Stimulated activated CD4-positive, alpha-beta T cell treated with anti-CD3 and anti-CD28 coated beads, Interleukin-12 subunit alpha, Interleukin-12 subunit beta, amount 100 ng/mL, for 48 hours (primary cell): ENCODE measurements at places on chromosomes 2 and 18.

- DNase-seq = no peak
Observed at GRCh38 chr2:165471349-165471950, 2.0 kb downstream of the CSRNP3 start.

DNA sequence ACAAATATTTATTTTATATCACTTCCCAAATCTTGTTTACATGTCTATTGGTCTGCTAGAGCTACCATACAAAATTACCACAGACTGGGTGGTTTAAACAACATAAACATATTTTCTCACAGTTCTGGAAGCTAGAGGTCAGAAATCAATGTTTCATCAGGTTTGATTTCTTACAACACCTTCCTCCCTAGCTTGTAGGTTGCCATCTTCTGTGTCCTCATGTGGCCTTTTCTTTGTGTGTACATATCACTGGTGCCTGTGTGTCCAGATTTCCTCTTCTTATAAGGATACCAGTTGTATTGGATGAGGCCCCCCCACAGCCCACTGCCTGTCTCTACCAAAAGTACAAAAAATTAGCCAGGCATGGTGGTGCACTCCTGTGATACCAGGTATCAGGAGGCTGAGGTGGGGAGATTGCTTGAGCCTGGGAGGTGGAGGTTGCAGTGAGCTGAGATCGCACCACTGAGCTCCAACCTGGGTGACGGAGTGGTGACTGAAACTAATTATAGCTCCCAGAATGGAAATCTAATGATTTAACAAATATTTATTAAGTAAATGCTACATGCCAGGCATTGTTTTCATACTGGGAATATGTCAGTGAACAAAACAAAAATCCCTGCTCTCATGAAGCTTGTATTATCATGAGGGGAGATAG lies 13.6 kb downstream of the EML4 start:
- no peak for DNase-seq

DNA sequence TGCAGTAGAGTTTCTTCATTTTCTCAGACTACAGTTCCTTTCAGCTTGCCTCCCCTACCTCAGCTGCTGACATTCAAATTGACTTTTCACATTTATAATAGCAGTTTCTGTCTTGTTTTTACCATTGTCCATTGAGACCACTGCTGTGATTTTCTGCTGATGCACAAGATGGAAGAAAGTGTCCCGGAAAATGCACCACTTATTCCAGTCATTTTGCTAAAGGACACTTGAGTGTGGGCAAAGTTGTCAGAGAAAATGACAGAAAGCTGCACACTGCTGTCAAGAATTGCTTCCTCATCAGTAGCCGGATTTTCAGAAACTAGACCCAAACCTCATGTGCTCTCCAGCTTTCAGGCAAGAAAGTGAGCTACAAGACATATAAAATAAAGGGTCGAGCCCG lies 546.2 kb upstream of the SETBP1 start:
- DNase-seq = no peak

DNA sequence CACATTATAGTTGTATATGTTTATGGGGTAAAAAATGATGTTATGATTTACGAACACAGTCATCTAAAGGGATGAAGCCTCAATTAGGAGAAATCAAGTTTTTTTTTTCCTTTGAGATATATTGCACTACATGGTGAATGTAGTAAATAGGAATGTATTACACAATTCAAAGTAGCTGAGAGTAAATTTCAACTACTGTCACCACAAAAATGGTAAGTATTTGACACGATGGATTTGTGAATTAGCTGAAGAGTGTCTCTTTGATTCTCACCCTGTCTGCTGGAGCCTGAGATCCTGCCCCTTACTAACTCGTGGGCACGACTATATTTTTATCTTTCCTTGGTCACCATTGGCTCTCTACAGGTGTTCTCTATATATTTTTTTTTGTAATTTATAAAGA lies 540.4 kb upstream of the DSEL start:
- DNase-seq = no peak

GRCh38 chr2:98891591-98891990 lies 44.4 kb downstream of the CRACDL start:
- no peak for DNase-seq

DNA sequence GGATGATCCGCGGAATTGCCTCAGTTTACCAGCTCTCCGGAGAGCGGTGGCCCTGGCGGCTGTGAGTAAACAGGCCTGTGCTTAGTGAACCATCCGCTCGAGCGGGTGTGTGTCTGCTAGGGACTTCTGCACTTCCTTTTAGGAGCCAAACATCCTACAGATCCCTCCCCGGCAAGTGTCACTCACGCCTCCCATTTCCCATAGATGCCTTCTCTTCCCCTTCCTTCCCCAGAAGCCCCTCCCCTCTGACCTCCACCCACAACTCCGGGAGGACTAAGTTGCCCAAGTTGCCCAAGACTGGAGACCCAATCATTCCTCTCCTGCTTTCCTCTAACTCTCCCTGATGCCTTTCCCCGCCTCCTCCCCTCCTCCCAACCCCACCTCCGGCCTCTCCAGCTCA lies 2.9 kb downstream of the C1QL2 start:
- DNase-seq = no peak

DNA sequence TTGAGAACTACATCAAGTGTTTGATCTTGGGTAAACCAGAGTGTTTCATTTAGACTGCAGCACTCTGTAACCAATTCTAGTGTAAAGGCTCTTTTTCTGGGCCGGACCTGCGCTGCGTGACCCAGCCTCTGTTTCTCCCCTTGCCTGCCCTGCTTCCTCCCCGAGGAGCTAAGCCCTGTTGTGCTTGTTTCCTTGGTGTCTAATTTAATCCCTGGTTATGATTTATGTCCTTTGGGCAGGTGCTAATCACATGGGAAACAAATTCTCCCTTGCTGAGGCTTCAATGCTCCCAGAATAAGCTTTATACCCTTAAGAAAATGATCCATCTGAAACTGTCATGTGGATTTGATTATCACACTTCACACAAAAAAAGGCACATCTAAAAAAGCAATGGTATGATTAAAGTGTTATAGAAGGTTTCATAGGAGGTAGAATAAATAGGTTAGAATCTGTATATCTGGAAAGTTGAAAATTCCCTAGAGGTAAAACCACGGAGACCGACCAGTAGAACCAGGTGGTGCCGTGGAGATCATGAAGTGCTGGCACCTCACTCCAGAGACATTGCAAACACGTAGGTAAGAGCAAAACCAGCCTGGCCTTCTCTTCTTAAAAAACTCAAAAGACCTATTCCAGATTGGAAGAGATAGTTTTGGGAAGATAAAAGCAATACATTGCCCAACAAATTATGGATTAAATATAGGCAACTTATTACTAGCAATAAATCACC lies 31.0 kb upstream of the SLC9A2 start:
- no peak for DNase-seq

DNA sequence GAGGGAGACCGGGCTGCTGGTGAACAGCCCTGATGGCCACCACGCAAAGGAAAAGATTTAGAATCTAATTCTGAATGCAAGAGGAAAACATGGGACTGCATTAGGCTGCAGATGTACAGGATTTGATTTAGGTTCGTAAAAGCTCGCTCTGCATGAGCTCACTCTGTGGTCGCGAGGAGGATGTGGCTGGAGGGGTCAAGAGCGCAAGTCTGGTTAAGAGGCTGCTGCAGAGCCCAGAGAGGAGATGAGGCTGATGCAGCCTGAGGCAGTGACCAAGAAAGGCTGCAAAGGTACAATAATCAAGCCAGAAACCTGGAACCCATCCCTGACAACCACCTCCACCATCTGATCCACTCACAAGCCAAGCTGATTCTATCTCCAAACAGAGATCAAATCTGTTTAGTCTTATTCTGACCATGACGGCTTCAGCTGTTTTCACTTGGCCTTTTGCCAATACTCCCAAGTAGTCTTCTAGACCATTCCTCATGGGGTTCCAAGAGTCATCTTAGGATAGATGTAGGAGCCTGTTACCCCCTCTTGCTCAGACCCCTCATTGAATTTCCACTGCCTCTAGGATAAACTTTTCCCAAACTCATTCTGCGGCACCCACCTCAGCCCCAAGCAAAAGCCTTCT lies 58.9 kb upstream of the ARL4C start:
- DNase-seq = no peak

GRCh38 chr2:10774394-10774793 lies 38.2 kb downstream of the PDIA6 start:
- no peak for DNase-seq

DNA sequence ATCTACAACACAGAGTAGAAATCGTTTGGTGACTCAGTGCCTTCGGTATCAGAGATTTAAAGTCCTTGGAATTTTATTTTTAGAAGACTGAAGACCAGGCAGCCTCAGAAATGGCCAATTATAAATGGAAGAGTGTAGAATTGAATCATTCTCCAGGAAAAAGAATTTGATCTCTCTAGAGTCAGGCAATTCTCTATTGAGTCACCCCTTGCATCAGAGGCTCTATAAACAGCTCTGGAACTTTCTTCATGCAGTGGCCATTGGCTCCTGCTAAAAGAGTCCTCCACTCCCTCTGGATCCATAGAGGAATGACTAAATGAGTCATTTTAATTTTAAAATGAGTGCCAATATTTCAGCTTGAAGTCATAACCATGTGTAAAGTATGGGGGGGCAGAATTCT lies 816.2 kb downstream of the TDRD15 start:
- no peak for DNase-seq

DNA sequence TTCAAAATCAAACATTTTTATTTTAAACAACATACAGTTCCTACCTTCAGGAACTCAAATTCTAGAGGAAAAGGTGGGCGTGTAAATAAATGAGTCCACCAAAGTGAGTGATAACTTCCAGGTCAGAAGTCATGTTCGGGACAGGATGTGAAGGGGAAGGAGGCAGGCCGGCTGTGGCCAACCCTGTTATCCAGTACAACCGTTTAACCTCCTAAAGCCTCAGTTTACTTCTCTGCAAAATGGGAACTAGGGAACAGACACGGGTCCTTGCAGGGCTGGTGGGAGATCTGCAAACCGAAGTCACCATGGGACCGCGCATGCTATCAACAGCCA lies 373 bp downstream of the EIPR1 start:
- peak; percentile 37 for DNase-seq

DNA sequence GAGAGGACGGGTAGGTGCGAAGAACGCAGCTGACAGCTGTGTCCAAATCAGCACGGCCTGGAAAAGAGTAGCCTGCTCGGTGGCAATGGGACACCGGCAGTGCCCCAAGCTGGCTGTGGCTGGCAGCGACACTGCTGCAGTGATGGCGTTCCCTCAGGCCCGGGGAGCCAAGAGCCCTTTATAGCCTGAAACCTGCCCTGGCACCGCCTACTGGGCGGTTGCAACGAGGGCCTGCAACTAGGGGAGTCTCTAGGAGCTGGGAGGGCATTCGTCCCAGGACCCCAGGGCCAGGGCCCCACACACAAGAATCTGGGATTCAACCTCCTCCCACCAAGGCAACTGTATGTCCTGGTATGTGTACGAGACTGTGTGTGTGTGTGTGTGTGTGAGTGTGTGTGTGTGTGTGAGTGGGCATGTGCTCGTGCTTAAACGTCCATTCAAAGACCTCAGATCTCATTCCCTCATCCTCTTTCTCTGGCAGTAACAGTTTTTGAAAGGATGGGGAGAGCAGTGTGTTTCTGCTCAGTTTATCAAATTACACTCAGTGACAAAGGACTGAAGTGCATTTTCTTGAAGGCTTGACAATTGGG lies 6.8 kb upstream of the CYP26B1 start:
- no peak for DNase-seq

GRCh38 chr18:61201511-61201910 lies 131.7 kb upstream of the CDH20 start:
- no peak for DNase-seq

DNA sequence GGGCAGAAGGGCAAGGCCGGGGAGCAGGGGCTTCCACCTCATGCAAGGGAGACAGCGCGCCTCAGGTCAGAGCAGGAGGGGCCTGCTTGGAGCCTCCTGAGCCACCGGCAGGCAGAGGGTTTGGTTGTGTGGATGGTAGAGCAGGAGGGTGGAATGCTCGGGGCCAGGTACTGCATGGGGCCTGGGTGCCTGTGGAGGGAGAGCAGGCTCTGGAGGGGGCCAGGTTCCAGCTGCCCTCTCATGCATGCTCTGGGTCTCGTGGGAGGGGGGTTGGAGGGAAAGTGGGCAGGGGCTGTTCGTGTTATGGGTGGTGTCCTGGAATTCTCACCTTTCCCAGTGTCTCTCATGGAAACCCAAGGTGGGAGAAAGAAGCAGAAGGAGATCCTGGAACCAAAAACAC lies 3.2 kb upstream of the IL1R2 start:
- no peak for DNase-seq

- DNase-seq = no peak
Observed at GRCh38 chr2:198641161-198641560, 816.6 kb downstream of the SATB2 start.
